PC-3 (cell line): ENCODE measurements at places on chromosomes 16 and 17. TPM values are rescaled to one million over a fixed set of nuclear protein-coding genes. Genes with fewer than 3 reads are reported as not detected.

DNA sequence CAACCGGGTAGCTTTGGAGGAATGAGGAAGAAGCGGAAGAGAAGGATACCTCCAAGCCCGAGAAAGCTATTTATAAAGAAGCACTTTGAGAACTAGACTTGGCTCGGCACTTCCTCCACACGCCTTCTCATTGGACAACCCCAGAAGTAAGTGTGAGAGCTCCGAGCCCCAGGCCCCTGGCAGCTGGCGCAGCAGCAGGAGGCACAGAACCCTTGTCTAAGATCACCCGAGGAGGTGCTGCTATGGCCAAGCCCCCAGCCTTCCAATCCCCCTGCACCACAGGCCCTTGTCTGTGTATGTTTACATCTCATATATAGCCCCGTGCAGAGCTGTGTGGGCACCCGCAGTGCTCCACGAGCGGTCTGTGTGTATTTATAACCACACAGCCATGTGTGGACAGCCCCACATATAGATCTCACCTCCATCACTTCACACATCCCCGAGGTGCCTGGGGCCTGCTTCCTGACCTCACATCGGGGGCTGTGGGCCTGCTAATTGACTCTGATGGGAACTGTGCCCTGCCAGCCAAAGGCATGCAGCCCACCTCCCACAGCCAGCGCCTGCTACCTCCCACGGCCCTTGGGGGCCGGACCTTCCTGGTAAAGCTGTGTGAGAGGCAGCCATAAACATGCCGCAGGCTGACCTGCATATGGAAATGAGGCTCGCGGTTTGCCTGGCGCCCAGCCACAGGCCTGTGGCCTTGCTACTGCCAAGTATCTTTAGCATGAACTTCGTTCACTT, 96.1 kb downstream of the C17orf67 start:
- no peaks in the 10 kb centered on the region for H3K36me3 ChIP-seq
- H3K27ac ChIP-seq = no peak overlapping the region
- no peaks in the 10 kb centered on the region for H3K4me1 ChIP-seq
- DNase-seq = no peak
- H3K4me3 ChIP-seq = no peak overlapping the region
- H3K27me3 ChIP-seq = peaks cover 9% of the 10 kb centered on the region

GRCh38 chr17:927611-928461, 51.7 kb downstream of the NXN start:
- no peaks in the 10 kb centered on the region for H3K27me3 ChIP-seq
- peak overlapping the region; percentile 64 for H3K27ac ChIP-seq
- no peaks in the 10 kb centered on the region for H3K36me3 ChIP-seq
- H3K4me1 ChIP-seq = peaks cover 45% of the 10 kb centered on the region
- peak overlapping the region; percentile 58; the same call in 1 of the 2 replicates for H3K4me3 ChIP-seq
- DNase-seq = peak; percentile 88

- H3K36me3 ChIP-seq = no peaks in the 10 kb centered on the region
- H3K27ac ChIP-seq = peak overlapping the region; percentile 87
Observed at GRCh38 chr17:42928714-42929496, 28.3 kb downstream of the G6PC1 start.

SOX8 gene
- 0.47 and 0.92 TPM in 2 replicates for total RNA-seq

- DNase-seq = no peak
- no peak overlapping the region for H3K27ac ChIP-seq
- H3K27me3 ChIP-seq = peaks cover 5% of the 10 kb centered on the region; the same call in 1 of the 2 replicates
- no peak overlapping the region for H3K4me3 ChIP-seq
Observed at GRCh38 chr17:52178012-52178411, 19.5 kb upstream of the CA10 start.

- no peaks in the 10 kb centered on the region for H3K27me3 ChIP-seq
- H3K27ac ChIP-seq = peak within 1 kb of the TSS; percentile 96
- H3K4me3 ChIP-seq = peak within 1 kb of the TSS; percentile 89
Observed at GRCh38 chr17:80260791-80261158, at the start of gene RNF213. RNF213 (plus strand) TSS chr17:80260852; CDS start chr17:80263682, 2,830 bp downstream.

GRCh38 chr17:38636054-38636453, 30.3 kb upstream of the SRCIN1 start:
- no peaks in the 10 kb centered on the region for H3K4me1 ChIP-seq
- H3K27ac ChIP-seq = no peak overlapping the region
- no peak overlapping the region for H3K4me3 ChIP-seq
- H3K27me3 ChIP-seq = no peaks in the 10 kb centered on the region

DNA sequence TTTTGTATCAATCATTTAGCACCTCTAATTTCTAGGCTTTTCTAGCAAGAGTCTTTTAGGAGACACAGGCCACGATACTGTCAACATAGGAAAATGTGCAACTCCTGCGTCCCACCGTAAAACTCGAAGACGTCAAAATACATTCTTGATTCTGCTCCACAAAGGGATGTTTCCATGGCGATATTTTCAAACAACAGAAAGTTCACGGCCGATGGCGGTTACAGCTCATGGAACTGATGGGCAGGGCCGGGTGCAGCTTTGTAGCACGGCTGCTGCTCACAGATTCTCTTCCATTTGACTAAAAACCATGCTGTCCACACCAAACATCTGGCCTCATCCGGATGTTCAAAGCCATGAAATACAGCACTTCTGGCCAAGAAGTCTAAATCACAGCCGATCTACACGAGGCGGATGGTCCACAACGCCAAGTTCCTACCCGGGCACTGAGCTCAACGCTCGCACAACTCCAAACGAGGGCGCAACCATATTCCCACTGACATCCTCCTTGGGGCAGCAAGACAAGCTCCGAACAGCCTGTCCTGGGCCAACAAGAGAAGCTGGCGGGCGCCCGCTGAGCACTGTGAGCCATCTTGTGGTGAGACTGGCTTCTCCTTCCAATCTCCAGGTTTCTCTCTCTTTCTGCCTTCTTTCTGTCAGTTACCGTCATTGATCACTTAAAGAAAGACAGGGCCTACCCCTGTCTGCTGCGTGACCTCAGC, 79.8 kb downstream of the ZNF778 start:
- H3K27me3 ChIP-seq = no peaks in the 10 kb centered on the region
- peaks cover 12% of the 10 kb centered on the region for H3K4me1 ChIP-seq
- DNase-seq = no peak
- no peak overlapping the region for H3K4me3 ChIP-seq
- H3K36me3 ChIP-seq = peaks cover 3% of the 10 kb centered on the region
- no peak overlapping the region for H3K27ac ChIP-seq

DNA sequence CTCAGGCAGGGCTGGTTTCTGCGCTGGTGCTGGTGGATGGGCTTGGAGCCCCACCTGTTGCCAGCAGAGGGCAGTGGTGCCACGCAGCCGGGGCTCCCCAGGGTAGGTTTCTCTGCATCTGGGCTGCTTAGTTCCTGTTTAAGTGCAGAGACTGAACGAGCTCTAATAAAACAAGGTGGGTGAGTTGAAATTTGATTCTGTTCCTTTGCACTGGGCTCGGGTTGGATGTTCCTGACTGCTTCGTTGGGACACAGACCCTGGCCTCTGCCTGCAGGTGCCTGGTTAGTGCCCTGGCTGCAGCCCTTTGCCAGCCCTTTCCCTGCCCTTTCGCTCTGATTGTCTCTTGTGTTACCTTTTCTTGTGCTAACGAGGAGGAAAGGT, 30.0 kb downstream of the TBCD start:
- H3K27me3 ChIP-seq = no peaks in the 10 kb centered on the region
- peak overlapping the region; percentile 48 for H3K27ac ChIP-seq
- DNase-seq = peak; percentile 81

NPIPA7 gene
- total RNA-seq = 0.87 and 8.2 TPM in 2 replicates

- H3K27ac ChIP-seq = no peak overlapping the region
- peaks cover 3% of the 10 kb centered on the region; the same call in 1 of the 2 replicates for H3K4me1 ChIP-seq
- no peak overlapping the region for H3K4me3 ChIP-seq
- no peaks in the 10 kb centered on the region for H3K27me3 ChIP-seq
Observed at GRCh38 chr16:47829850-47830600, 325.8 kb downstream of the ABCC12 start.

HID1 gene
- 40.6 and 51.0 TPM in 2 replicates for total RNA-seq

CRHR1 gene
- total RNA-seq = not detected in 2 replicates

DNA sequence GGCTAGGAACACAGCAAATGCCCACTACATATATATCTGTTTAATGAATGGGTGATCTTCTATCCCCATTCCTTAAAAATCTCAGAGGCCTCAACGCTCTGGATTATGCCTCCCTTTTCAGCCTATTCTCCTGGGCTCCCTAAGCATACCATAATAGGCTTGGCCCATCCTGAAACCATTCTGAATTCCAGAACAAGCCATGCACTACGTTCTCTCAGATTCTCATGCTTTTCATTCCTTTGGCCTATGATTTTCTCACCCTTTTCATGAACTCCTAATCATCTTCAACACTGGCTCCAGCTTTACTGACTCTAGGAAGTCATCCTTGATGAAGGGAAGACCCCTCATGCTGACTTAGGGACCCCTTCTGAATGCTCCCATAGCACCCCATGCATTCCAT, 71.1 kb downstream of the RPGRIP1L start:
- H3K4me3 ChIP-seq = no peak overlapping the region
- H3K27ac ChIP-seq = no peak overlapping the region
- H3K27me3 ChIP-seq = no peaks in the 10 kb centered on the region
- no peak for DNase-seq
- H3K36me3 ChIP-seq = no peaks in the 10 kb centered on the region
- no peaks in the 10 kb centered on the region for H3K4me1 ChIP-seq

DNA sequence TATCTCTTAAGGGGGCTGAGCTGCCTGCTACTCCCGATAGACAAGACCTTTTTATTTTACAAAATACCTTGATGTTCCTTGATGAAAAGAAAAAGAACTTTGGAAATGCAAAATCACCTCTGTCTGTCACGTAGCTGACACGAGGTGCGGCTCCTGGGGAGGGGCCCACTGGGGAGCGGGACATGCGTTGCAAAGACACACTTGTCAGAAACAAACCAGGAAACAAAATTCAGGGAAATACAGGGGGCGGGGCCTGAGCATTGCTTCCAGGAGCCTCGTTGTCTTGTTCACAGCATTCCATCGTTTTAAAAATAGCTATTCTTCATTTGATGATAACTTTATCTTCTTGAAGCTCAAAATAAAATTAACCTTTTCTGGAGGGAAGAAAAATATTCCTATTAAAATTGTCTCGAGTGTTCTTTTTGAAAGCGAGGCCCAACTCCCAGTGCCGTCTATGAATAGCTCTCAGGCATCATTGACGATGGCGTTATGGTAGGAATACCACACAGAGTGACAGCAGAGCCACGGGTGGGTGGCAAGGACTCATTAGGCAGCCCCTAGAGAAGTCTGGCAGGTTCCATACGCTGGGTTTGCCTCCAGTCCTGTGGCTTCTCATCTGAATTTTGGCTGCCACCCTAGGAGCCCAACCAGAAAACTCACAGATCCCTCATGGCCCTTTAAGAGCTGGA, 286.9 kb downstream of the CPPED1 start:
- no peaks in the 10 kb centered on the region for H3K4me1 ChIP-seq
- DNase-seq = no peak
- H3K27me3 ChIP-seq = no peaks in the 10 kb centered on the region
- H3K27ac ChIP-seq = no peak overlapping the region
